Fibroblast of skin of back (primary cell): ENCODE measurements at places on chromosomes 4 and X.
A peak's percentile ranks its signal among the peaks of the same experiment; 100 is the strongest.

GRCh38 chr4:76201276-76201675, 12.3 kb downstream of the SCARB2 start:
- no peak for DNase-seq

GRCh38 chr4:8227771-8228318, 28.8 kb downstream of the SH3TC1 start:
- DNase-seq, result no peak

DNA sequence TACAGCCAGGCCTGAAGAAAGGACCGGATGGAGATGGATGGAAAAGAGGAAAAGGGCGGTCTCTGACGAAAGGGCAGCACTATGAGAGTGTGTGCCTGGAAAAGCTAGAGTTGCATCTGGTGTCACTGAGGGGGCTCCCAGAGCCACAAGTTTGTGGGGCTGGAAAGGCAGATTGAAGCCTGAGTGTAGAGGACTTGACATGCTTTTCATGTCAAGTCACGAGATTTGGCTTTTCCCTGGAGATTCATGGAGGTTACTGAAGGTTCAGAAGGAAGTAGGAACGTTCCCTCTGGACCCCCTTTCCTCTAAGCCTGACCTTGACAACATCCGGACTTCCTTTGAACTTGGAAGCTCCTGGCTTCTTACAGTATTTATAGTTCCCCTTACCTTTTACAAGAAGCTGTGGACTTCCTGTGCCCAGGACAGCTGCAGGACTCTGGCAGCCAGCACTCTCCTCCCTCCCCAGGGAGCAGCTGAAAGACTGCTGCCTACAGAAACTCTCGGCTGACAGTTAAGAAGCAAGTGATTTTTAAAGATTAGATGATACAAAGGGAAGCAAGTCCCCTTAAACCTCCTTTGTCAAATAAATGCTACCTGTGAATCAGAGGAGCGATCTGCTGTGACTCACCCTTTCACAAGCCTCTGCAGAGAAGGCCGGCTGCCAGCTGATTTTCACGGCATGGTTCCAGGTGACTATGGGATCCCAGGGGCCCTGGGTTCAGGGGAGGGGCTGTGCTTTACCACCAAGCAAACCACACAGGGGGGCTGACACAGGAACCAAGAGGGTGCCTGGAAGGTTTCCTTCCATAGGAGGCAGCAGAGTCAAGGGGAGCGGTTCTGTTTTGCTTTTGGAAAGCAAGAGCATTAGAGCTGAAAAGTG, 72.9 kb upstream of the STIM2 start:
- DNase-seq, result no peak

GRCh38 chr4:47213106-47213505, 181.7 kb downstream of the GABRB1 start:
- DNase-seq, result no peak

- DNase-seq, result no peak
Observed at GRCh38 chr4:5930876-5931275, 38.0 kb upstream of the CRMP1 start.

- DNase-seq, result no peak
Observed at GRCh38 chrX:22889819-22890218, 109.9 kb upstream of the DDX53 start.

GRCh38 chrX:103405009-103405333, 28.6 kb downstream of the BEX3 start:
- DNase-seq, result no peak

- no peak for DNase-seq
Observed at GRCh38 chrX:135543924-135544323, 23.5 kb downstream of the INTS6L start.

- DNase-seq, result peak; percentile 78
Observed at GRCh38 chr4:113835005-113835404, 73.5 kb upstream of the CAMK2D start.

- DNase-seq, result peak; percentile 65
Observed at GRCh38 chrX:16023790-16024734, 99.3 kb upstream of the GRPR start.

- no peak for DNase-seq
Observed at GRCh38 chr4:187576751-187577150, 418.8 kb upstream of the ZFP42 start.

GRCh38 chrX:150692831-150693724, at the start of gene MTMR1:
MTMR1 (plus strand) TSS chrX:150693396; CDS start chrX:150693531, 135 bp downstream.
- DNase-seq, result no peak

DNA sequence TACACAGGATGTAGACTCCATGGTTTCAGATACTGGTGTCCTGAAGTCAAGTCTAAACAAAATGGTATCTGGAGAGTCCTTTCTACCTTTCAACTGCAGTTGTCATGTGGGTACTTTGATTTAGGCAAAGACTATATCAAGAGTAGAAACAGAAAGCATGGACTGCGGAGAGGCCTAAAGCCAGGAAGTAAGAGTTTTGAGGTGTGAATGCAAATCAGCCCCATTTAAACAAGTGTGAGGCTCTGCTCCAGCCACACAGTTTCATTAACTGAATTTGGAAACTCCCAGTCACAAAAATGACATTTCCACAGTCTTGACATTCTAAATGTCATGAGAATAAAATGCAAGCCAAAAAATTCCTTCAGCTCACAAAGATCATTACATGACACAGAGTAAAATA, 87.2 kb upstream of the MCF2 start:
- no peak for DNase-seq

DNA sequence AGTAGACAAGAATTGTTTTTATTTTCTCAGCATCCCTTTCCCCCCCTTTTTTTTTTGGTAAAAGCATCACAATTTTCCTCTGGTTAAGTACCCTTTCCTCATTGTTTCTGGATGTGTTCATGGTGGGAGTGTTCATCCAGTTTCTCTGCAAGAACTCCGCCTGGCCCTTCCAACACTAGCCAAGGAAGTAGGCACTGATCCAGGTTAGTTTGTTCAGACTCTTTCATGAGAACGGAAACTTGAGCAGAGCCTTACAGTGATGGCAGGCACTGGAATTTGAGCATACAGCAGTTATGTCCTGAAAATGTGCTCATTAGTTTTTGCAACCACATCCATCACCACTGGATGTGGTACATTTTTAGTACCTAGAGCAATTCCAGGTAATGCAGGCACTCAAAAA, 336.1 kb upstream of the BOD1L1 start:
- no peak for DNase-seq

DNA sequence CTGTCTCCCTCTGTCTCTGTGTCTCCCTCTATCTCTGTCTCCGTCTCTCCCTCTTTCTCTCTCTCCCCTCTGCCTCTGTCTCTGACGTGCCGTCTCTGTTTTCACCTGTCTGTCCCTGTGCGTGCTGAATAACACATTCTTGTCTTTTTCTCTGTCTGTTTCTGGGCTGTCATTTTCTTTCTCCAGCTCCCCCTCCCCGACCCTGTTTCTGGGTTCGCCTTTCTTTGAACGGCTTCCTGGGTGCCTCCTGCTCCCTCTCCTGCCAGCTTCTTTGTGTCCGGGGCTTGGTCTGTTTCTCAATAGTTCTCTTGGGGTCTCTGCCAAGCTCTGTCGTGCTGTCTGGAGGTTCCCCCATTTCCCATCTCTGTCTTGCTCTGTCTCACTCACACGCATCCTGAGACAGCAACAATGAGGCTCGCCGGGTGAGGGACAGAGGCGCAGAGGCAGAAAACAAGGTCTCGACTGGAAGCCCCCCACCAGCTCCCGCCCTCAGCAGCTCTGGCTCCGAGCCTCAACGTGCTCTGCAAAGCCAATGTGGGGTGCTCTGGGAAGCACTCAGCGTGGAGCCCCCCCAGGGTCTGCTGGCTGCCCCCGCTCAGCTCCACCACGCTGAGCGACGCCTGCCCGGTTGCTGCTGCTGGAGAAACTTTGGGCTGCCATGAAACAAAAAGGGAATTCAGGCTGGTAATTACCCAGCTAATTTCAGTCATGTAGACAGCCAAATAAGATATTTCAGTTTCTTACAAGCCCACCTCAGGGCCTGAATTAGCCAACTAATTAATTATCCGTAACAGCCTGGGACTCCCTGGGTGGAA, 3.4 kb downstream of the CPLX1 start:
- no peak for DNase-seq

- no peak for DNase-seq
Observed at GRCh38 chr4:105148776-105149175, 2.1 kb downstream of the TET2 start.
